Cerebellar nuclear complex (tissue), 1 donor: ENCODE measurements at places on chromosomes 16 and 17.

DNA sequence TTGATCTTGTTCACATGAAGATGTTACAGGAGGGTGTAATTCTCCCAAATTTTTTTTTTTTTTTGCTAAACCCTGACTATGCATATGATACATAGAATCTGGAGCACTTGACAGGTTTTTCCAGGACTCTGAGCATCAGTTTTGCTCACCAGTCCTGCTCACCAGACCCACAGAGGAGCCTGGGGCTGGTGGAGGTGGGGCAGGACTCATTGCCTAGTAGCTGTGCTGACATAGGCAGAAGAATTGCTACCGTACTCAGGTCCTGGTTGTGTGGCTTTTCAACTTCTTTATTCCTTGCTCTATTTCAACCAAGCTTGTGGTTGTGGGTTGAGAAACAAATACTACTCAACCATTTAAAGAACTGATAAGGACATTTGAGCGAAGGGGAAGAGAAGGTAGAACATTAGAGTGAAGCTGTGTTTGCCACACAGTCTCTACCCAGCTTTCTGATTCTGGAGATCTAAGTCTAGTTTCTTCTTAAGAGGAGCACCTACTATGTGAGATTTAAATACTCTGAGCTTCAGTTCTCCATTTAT is 212.4 kb downstream of the UTP18 start:
- no peak for DNase-seq

DNA sequence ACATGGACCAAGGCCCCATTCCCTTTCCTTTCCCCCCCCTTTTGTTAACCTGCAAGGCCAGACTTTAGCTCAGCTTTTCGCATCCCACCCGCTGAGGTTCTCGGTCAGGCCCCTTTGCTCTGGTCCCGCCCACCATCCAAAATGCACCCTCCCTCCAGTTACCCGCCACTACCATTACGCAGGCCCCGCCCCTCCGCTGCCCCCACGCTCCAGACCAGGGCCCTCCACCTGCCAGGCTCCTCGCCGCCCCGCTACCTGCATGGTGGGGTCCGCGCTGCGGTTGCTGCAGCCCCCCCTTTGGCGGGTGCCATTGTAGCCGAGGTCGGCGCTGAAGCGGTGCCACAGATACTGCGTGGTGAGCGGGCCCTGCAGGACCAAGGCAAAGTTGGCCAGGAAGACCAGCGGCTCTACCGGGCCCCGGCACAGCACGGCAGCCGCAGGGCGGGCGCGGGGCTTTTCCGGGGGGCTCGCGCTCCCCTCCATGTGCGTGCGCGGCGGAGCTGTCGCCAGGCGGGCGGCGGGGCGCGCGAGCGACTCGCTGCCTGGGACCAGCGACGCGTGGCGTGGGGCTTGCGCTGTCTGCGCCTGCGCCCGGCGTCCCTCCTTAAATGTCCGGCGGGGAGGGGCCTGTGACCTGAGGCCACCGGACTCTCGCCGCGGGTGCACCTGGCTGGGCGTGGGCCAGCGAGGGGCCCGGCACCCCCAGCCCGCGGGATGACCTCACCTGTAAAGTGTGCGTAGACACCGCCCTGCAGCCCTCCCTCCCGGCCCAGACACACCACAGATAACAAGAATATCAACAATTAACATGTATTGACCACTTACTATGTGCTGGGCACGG is at the start of gene SLC46A1:
SLC46A1 (minus strand) TSS at position 581 of the 841 bp plus-strand sequence; CDS start at position 483, 98 bp downstream.
- peak; percentile 48 for DNase-seq

GRCh38 chr17:2883544-2884213 is 87.4 kb downstream of the RAP1GAP2 start:
- DNase-seq: no peak

DNA sequence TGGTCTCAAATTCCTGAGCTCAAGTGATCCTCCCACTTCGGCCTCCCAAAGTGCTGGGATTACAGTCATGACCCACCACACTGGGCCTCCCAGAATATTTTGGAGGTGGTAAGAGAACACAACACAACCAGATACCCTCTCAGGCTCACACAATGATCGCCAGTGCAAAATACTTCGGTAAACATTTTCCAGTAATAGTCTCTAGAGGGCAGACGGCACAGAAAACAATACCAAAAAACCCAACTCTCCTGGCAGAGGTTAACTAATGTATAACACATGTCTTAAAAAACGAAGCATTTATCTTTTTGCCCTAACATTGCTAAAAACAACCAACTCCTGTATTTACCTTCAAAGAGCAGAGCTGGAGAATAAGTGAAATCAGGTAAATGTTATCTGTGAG is 10.5 kb downstream of the NUFIP2 start:
- DNase-seq: no peak

- no peak for DNase-seq
Measured at GRCh38 chr16:88058136-88058535, 106.9 kb downstream of the BANP start.

DNA sequence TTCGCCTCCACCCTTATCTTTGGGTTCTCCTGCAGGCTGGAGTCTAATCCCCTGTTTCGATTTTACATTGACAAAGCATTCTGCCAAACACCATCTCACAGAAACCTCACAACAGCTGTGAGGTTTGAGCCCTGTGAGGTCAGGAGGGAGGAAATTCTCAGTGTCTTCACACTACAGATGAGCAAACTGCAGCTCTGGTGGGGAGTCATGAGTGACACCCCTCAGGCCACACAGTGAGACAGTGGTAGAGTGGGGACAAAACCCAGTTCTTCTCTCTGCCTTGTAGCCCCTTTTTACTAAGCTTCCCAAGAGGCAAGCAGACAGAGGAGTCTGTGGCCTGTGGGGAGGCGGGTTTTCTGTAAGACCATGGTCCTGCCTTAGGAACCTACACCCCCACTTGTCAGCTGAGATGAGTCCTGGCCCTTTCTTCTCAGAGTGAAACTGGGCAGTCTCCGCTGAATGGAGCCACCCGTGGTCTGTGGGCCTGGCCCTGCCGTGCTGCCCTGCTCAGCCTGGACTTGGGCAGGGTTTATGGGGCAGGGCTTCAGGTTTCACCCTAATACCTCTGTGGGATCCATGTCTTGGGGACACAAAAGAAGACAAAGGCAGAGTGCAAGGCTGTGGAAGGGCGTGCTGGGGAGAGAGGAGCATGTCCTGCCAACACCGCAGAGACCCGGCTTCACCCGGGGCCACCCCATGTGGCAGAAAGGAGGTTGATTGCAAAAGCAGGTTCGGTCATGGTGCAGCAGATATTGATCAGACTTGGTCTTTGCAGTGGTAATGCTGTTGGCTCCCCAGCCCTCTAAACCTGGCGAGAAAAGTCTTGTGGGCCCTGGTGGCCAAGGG is 59.0 kb downstream of the ABR start:
- DNase-seq: no peak

DNA sequence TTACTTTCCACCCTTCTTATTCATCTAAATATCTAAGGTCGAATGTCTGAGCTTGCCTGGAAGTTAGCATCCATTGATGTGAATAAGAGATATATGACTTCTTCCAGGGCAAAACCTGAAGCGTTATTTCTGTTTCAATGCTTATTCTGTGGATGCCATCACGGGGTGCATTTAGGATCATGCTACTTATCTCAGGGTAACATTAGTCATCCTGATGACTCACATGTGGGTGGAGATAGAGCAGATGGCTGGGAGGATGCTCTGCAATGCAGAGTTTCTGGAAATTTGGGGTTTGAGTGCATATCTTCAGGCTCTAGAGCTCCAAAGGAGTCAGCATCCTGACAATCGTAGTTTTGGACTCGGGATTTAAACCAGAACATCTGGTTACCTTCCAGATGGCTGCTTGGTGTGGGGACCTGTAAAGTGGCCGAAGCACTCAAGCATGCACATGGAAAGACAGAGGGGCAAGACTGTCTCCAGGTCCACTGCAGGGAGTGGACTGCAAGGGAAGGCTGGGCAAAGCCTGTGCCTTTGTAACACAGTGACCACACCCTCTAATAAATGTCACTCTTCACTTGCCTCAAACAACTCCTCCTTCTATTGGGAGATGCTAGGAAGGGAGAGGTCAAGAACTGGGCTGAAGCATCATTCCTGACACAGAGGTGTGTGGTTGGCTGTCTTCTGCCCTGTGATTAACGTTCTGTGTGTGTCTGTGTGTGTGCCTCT is 175.2 kb upstream of the SALL1 start:
- no peak for DNase-seq

DNA sequence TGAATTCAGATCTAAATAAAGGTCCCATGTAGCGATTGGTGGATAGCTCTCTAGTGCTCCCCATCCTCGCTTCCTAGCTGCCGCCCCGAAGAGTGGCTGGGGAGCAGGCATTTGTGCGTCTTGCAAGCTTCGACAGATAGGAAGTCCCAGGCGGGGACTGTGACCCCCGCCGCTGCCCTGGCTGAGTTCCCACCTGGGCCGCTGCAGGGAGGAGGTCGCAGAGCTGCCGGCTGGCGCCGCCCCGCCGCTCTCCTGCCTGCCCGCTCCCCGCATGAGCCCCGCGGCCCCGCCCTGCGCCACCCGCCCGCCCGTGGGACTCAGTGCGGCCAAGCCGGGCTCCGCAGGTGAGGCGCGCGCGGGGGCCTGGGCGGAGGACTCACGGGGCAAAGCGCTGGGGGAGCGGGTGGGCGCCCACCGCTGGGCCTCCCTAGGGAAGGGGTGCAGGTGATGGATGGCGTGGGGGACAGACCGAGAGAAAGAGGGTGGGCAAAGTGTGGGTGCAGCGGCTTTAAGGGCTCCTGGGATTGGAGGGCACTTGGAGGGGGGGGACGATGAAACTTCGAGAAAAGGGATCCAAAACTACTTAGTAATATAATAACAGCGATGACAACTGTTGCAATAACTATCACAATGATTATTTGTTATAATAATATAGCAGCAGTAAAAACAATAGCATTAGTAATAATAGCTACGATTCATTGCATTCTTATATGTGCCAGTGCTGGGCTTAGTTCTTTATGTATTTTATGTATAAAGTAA is at the start of gene OTOA:
OTOA (plus strand) TSS at position 80 of the 759 bp plus-strand sequence. CDS start 14,547 bp downstream, outside the sequence.
- no peak for DNase-seq

DNA sequence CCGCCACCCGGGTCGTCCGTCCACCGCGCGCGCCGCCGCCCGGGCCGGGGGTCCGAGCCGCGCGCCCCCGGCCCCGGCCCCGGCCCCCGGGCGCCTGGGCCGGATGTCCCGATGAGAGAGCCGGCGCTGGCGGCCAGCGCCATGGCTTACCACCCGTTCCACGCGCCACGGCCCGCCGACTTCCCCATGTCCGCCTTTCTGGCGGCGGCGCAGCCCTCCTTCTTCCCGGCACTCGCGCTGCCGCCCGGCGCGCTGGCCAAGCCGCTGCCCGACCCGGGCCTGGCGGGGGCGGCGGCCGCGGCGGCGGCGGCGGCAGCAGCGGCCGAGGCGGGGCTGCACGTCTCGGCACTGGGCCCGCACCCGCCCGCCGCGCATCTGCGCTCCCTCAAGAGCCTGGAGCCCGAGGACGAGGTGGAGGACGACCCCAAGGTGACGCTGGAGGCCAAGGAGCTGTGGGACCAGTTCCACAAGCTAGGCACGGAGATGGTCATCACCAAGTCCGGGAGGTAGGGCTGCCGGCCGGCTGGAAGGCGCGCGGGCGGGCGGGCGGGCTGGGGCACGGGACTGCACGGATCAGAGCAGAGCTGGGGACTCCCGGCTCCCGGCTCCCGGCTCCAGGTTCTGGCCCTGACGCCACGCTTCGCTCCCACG is 548 bp downstream of the TBX2 start:
- DNase-seq: no peak

DNA sequence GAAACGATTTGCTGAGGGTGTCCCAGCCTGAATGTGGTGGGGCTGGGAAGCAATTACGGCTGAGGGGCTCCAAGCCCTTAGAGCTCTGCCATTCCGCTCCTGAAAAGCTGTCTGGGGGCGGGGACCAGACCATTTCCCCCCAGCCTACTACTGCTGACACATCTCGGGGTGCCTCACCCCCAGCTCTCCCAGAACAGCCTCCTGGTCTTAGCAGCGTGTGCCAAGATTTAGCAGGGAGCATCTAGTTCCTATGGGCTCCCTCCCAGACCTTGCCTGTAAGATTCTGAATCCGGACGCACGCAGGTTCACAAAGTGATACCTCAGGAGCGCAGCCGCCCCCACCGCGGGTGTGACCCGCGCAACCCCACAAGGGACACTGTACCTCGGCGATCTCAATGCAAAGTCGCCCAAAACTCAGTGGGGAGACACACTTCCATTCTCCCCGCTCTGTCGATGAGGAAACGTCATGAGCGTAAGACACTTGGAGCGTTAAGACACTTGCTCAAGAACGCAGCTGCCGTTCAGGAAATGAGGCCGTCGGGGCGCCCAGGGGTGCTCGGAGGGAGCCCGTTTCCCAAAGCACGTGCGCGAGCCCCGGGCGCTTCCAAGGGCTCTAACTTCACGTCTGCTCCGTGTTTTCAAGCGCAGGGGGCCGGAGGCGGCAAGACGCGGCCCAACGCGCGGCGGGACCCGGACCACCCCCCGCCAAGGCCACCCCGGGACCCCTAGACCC is 629 bp downstream of the GEMIN4 start:
- no peak for DNase-seq

- DNase-seq: no peak
Measured at GRCh38 chr17:49450181-49450580, 35.5 kb upstream of the PHB1 start.

- DNase-seq: no peak
Measured at GRCh38 chr17:13321951-13322701, 279.6 kb downstream of the HS3ST3A1 start.
